ENCODE measurements at places on chromosomes 7 and 10.

DNA sequence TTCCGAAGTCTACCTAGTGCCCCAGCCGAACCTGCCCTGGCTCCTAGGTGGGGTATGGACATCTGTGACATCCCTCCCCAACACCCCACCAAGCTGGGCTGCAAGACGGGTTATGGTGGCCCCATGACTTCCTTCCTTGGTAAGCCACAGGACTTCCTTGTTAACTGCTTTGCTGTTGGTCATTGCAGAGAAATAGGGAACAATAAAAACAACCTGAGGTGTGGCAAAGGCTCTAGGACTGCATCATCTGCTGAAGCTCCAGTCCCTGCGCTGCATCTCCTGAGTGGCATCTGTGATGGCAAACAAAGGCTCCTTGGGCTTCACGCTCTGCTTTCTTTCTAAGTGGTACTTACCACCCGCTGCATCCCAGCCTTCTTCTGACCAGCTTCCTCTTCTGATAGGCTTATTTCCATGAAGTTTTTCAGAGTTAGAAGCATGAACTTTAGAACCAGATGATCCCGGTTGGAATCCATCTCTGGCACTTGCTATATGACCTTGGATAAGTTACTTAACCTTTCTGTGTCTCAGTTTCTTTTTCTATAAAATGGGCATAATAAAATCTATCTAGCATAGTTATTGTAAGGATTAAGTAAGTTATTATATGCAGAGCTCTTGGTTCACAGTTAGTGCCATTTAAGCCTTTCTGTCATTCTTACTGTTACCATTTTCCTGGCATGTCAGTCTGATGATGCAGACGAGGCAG is 216.8 kb downstream of the RPS24 start:
- DNase-seq: no peak

- no peak for DNase-seq
Observed at GRCh38 chr7:158382363-158383254, 205.0 kb downstream of the PTPRN2 start.

DNA sequence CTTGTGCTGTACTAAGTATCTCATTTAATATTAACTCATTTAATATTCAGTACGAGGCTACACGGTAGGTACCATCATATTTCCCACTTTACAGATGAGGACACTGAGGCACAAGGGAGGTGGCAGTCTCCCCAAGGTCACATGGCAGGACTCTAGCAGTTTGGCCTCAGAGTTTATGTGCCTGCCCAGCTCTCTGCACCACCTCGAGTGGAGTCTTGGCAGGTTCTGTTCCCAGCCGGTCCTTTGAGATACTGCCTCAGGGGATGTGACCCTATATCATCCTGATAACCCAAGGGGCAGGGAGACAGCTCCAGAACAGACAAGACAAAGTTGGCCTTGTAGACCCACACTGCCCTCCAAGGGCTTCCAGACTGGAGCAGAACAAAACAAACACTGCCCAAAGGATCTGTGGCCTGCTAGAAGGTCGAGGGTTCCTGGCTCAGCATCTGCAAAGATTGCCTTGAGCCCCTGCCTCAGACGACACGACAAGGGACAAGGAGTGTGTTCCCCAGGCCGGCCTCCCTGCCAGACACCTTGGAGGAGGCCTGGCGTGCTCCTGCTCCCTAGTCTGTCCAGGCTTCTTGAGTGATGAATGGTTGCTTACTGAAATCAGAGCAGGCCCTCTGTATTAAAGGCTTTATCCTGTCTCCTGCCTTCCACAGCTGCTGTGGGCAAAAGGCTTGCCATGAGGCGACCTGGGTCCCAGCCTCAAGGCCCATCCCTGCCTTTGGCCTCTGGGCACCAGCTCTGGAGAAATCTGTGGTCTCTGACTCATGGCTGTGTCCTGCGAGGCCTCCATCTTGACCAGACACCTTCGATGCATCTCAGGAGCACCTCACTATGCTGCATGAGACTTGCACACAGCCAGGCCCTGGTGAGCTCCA is 3.9 kb upstream of the PWWP2B start:
- DNase-seq: no peak

GRCh38 chr10:26802527-26802926 is 58.2 kb downstream of the ABI1 start:
- DNase-seq: no peak

DNA sequence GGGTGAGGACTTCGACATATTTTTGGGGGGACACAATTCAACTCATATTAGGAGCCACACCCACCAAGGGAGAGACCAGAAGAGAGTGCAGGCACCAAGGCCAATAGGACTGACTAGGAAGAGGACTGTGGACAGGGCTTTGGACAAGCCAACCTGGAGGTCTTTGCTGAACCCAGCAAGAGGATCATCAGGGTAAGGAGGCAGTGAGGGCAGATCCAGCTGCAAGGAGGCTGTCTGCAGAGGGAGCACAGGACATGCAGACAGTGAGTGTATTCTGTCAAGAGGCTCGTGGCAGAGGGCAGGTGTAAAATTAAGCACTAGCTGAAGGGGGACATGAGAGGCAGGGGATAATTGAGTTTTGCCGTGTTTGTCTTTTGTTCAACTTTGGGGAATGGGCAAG is 83.4 kb upstream of the MGMT start:
- no peak for DNase-seq

DNA sequence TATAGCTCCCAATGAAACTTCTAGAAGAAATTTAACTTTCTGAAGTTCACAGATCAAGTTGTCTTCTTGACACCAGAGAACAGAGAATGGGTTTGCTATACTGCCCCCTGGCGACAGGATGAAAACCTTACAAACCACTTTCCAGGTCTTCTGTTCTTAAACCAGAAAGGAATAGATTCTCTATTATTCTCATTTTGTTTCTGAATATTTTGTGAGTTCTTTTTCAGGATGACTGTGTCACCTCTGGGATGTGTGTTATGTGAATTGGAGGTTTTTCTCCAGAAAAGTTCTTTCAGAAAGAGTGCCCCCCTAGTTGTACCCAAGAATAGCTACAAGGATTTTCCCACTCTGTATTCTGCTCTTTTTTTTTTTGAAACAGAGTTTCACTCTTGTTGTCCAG is 6.3 kb downstream of the IFT22 start:
- peak; percentile 63 for DNase-seq

DNA sequence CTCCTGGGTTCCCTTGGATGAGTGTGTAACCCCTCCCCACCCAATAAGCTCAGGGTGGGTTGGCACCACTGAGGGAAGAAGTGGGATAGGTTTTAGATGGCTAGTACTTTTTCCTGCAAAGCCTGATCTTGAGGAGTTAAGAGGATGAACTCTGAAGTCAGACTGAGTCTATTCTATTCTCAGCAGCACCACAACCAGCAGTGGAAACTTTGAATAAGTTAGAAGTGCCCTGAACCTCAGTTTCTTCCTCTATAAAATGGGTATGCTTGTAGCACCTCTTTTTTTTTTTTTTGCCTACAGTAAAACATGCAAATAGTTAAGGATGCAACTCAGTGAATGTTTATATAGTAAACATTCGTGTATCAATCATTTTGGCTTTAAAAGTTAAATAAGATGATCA is 7.1 kb downstream of the NKX2-3 start:
- DNase-seq: no peak

GRCh38 chr10:80261316-80262030 is 28.0 kb downstream of the MAT1A start:
- DNase-seq: no peak

DNA sequence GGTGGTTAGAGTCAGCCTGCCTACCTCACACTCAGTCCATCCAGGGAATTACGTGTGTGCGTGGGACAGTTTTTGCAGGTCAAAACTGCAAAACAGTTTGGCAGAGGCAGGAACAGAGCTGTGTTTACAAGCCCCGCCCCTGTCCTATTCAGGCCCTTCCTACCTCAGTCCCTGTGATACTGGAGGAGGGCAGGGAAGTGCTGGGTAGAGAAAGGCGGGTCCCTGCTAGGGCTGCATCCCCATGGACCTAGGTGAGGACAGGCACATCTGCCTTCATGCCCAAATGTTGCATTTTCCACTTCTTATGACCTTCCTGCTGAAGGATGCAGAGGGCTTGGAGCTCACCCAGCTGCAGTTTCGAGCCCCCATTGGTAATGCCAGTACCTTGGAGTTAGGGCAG is 25.1 kb downstream of the SBDS start:
- DNase-seq: no peak

GRCh38 chr10:6583447-6583846 is 3.4 kb upstream of the PRKCQ start:
- DNase-seq: no peak
